DMS 273 treated with DMSO at 0.1 percent for 48 hours (cell line): ENCODE measurements at places on chromosomes 1 and 21.
A peak's percentile ranks its signal among the peaks of the same experiment; 100 is the strongest.

DNA sequence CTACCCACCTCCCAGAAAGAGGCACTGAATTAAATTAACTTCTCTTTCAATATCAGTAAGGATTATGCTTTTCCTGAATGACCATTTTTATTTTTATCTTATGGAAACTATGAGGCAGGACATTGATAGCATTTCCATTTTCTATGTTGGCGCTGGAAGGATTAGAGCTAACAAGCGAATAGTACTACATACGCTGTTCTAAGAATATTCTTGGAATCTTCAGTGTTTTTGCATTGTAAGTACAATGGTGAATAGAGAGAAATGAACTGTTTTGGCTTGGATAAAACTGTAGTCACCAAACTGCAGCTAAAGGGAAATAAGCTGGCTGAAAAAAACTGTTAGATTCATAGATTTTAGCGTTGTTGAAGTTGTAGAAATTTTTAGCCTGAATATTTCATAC is 779.0 kb upstream of the ADGRL4 start:
- no peak for DNase-seq

GRCh38 chr1:170044187-170044586 is 30.3 kb downstream of the KIFAP3 start:
- DNase-seq, result no peak

GRCh38 chr1:185627761-185628501 is 106.3 kb upstream of the HMCN1 start:
- no peak for DNase-seq

DNA sequence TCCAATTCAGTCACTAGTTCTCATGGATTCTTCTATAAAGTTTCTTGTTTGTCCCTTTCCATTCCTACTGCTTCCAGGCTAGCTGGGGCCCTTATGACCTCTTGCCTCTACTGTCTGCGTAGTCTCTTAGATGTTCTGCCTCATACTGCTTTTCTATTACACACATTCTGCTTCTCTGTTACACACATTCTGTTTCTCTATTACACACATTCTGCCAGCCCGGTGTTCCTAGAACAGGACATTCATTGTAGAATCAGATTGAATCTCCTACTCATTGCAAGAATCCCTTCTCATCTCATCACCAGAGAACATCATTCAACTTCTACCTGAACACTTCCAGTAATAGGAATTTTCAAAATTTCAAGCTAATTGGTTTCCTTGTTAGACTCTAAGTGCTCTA is 69.3 kb upstream of the QSOX1 start:
- DNase-seq, result no peak

DNA sequence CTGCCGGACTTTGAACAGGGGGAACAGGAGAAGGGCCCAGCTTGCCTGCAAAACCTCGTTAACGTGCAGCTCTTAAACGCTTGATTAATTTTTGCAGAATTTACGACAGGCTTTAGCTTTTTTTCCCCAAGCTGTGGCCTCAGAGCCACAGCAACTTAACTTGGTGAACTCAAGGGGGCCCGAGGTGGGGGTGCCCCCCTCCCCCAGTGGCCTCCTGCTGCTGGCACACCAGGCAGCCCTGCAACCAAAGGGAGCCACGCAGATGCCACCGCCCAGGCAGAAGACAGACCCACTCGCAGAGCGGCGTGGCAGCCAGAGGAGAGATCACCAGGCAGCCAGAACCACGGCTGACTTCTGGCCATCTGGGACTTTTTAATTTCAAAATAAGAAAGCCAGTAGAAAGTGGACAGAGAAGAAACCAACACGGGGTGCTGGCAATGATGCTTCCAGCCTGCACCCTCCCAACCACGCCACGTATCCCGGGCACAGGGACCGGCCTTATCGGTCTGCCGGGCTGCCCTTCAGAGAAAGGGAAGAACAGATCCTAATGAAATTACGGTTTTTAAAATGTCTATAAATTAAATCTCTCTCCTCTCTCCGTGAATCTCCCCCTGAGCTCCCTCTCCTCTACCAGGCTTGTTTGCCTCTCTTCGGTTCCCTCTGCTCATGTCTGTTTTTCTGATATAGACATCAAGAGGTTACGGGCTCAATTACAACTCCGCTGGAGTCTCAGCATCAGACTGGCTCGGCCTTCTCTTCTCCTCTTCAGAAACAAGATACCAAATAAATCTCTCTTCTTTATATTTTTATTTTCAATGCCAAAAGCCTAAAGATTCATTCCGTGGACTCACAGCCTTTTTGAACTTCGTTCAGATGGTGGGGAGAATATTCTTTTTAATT is 6.4 kb downstream of the CASZ1 start:
- DNase-seq, result no peak

DNA sequence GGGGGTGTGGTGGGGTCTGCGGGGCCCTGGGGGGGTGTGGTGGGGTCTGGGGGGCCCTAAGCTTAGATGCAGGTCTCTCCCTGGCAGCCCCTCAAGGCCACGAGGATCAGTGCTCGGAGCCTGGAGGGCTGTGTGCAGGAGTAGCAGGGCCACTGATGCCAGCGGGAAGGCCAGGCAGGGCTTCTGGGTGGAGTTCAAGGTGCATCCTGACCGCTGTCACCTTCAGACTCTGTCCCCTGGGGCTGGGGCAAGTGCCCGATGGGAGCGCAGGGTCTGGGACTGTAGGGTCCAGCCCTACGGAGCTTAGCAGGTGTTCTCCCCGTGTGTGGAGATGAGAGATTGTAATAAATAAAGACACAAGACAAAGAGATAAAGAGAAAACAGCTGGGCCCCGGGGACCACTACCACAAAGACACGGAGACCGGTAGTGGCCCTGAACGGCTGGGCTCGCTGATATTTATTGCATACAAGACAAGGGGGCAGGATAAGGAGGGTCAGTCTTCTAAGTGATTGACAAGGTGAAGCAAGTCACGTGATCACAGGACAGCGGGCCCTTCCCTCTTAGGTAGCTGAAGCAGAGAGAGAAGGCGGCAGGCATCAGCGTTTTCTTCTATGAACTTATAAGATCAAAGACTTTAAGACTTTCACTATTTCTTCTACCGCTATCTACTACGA is 8.7 kb downstream of the RNF223 start:
- no peak for DNase-seq

DNA sequence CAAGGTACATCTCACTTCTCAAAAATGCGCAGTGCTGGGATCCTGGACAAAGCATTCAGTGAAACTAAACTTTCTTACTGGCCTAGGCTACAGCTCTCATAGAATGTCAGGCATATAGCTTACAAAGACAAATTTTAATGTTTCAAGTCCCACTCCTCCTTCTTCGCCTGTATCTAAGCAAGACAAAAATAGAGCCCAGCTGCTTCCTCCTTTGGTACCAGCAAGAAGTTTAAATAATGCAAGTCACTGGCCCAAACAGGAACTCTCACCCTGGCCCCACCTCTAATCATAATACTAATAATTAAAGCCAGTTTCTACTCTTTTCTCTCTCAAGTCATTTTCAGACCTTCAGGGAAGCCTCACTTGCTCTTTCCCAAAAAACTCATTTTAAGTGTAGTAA is 1267.9 kb downstream of the MRPL39 start:
- DNase-seq, result no peak

GRCh38 chr1:248853663-248854375 is 5.1 kb downstream of the ZNF692 start:
- no peak for DNase-seq

DNA sequence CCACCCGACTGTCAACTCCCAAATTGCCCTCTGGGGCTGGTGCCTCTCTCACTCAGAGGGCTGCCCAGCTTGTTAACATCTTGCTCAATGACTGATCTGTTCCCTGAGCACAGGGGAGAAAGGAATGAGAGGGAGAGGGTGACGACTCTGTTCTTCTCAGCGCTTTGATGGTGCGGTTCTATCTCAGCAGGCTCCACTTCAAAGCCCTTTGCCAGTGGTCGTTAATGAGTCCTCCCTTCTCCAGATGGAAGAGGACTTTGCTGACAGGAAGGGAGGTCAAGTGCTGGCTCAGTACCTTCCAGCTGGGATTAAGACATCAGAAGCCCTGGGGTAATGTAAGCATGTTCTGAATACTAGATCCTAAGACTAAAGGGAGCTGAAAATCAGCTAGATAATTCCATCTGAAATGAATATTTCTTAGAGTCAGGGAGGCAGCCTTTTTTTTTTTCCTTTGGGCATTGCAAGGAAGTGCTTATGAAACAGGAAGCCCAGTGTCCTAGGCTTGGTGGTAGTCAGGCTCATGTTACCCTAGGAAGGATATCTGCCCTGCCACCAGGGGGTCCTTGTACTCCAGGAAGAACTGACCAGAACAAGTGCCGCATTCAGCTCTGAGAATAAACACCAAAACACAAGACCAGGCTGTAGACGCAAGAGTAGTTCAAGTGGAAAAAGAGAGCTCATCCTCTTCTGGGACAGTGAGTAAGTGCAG is 4.7 kb downstream of the FMOD start:
- DNase-seq, result no peak

DNA sequence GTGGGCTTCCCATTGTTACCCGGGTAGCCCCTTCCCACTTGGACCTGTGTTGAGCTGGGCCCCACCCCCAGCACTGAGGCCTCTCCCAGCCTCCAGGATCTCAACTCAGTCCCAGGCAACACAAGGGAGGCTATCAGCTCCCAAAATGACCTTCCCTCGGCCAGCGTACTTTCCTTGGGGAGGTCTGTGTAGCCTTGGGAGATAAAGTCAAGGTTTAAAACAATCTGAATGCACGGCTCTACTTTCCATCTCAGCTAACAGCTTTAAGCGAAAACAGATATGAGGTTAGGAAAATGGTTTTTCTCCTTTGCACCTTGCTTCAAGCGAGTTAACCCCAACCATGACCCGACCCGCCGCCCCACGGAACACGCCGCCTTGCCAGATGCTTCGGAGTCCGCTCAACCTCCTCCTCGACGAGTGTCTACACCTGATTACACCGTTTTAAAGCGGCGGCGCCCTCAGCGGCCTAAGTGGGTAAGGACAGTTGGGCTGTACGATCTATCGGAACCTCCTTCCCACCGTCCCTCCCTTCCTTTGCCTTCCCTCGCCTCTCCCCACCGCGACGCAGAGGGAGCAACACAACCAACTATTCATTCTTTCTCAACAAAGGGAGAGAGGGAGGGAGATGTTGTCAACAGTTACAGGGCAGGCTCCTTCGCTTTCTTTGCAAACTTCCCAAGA is 1.1 kb downstream of the BCAR3 start:
- DNase-seq, result peak; percentile 49

GRCh38 chr1:22426781-22427180 is 24.9 kb upstream of the ZBTB40 start:
- DNase-seq, result no peak
